ENCODE measurements at places on chromosomes 5 and 9. TPM values are rescaled to one million over a fixed set of nuclear protein-coding genes. Genes with fewer than 3 reads are reported as not detected.

PRR7 gene
- total RNA-seq: 39.2 TPM

DNA sequence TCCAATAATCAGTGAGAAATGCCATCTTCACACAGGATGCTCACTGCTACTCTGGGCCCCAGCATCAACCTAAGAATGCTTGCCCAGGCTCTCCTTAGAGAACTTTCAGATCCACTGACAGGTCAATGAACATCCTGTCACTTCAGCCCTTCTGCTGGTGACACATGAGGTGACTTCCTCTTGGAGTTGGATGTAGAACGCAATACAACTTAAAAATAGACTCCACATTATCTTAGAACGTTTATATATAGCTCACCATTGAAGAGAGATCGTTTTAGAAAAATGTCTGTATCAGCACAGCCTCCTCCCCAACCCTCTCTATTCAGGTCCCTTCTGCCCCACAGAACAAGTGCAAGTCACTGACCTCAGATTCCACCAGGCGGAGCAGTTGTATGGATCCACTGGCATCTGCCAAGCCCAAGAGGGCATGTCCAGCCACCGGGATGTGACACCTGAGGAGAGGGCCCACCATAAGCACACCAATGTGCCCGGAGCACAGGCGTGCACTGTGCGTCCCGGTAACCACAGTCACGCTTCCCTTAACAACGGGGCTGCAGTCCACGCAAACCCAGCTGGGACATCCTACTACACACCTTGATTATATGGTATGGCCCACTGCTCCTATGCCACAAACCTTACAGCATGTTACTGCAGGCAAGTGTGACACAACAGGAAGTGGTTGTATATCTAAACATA is 2.9 kb downstream of the DPH7 start:
- DNase-seq: no peak
- no peak overlapping the region for H3K4me3 ChIP-seq
- no peaks in the 10 kb centered on the region for H3K27me3 ChIP-seq
- H3K36me3 ChIP-seq: peaks cover 3% of the 10 kb centered on the region
- peaks cover 3% of the 10 kb centered on the region for H3K4me1 ChIP-seq
- no peak overlapping the region for H3K27ac ChIP-seq

- H3K4me3 ChIP-seq: no peak overlapping the region
- H3K27me3 ChIP-seq: no peaks in the 10 kb centered on the region
- no peaks in the 10 kb centered on the region for H3K36me3 ChIP-seq
- DNase-seq: no peak
- no peak overlapping the region for H3K27ac ChIP-seq
Observed at GRCh38 chr5:56670916-56671315, 144.4 kb upstream of the MAP3K1 start.

SLCO4C1 gene
- total RNA-seq: 0.90 TPM

DNA sequence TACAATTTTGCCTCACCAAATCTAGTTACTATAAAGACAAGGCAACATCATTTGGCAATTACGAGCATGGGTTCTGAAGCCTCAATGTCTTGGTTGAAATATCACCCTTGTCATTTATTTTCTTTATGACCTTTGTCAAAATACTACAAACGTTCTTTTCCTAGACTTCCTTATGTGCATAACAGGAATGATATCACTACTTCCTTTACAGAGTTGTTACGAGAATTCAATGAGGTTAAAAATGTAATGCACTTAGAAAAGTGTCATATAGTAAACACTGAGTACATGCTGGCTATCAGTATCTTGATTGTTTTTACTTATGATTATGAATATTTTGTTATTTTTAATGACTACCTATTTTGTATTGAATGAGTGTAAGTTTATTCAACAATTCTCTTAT is 640.9 kb upstream of the CCNG1 start:
- no peaks in the 10 kb centered on the region for H3K27me3 ChIP-seq
- DNase-seq: no peak
- H3K36me3 ChIP-seq: no peaks in the 10 kb centered on the region
- no peaks in the 10 kb centered on the region for H3K4me1 ChIP-seq
- no peak overlapping the region for H3K27ac ChIP-seq

ADAMTS12 gene
- 0.15 TPM for total RNA-seq
